ENCODE measurements at places on chromosomes 11 and 22.
A peak's percentile ranks its signal among the peaks of the same experiment; 100 is the strongest.

- no peak for DNase-seq
These were observed 19.4 kb downstream of the GRAP2 start for GRCh38 chr22:39920134-39920743.

DNA sequence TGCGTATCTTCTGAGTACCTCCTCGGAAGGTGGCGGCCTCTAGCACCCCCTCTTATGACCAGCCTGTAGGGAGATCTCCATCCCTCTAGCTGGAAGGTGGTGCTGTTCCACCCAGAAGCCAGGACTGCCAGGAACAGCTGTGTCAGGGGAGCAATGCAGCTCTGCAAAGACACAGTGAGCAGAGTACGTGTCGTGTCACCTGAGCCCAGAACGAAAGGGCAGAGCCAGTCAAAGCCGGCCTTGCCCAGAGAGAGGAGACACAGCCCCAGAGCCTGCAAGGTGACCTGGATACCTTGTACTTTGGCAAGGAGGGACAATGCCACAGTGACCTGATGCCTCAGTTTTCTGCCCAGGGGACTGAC is 18.7 kb upstream of the IGSF9B start:
- DNase-seq, result no peak

DNA sequence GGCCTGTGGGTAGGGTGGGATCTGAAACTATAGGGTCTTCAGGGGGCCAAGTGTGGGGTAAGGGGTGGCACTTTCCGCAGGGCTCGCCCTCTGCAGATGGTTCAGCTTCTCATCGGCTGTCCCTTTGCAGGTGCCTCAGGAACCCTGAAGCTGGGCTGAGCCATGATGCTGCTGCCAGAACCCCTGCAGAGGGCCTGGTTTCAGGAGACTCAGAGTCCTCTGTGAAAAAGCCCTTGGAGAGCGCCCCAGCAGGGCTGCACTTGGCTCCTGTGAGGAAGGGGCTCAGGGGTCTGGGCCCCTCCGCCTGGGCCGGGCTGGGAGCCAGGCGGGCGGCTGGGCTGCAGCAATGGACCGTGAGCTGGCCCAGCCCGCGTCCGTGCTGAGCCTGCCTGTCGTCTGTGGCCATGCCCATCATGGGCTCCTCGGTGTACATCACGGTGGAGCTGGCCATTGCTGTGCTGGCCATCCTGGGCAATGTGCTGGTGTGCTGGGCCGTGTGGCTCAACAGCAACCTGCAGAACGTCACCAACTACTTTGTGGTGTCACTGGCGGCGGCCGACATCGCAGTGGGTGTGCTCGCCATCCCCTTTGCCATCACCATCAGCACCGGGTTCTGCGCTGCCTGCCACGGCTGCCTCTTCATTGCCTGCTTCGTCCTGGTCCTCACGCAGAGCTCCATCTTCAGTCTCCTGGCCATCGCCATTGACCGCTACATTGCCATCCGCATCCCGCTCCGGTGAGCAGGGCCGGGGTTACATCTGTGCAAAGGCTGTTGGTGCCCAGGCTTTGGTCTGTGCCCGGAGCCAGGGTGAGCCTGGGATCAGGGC is 5.8 kb downstream of the ADORA2A start:
- no peak for DNase-seq

DNA sequence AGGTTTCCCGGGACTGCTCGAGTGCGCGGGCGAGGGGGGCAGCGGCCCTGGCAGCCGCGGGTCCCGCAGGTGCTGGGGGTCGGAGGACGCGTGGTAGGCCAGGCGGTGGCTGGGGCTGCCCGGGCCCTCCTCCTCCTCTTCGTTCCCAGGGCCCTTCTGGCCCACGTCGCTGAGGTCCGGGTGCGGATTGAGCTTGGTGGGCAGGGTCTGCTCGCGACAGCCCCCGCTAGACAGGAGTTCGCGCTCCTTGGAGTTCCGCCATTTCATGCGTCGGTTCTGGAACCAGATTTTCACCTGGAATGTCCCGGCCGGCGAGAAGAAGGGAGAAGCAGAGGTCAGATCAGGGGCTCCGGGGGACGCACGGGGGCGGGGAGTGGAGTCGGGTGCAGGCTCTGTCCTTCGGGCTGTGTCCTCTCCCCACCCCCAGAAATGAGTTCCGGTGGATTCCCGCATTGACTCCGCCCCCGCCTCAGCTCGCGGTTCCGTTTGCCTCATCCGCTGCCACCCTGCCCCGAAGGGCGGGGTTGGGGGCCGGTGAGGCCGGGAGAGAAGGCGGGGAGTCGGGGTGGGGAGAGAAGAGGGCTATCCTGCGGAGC is 3.9 kb downstream of the DBX1 start:
- peak; percentile 81 for DNase-seq

GRCh38 chr22:17753401-17753989 is 20.8 kb downstream of the BID start:
- DNase-seq, result no peak

- no peak for DNase-seq
These were observed 178.4 kb downstream of the NAV2 start for GRCh38 chr11:19891022-19891421.

DNA sequence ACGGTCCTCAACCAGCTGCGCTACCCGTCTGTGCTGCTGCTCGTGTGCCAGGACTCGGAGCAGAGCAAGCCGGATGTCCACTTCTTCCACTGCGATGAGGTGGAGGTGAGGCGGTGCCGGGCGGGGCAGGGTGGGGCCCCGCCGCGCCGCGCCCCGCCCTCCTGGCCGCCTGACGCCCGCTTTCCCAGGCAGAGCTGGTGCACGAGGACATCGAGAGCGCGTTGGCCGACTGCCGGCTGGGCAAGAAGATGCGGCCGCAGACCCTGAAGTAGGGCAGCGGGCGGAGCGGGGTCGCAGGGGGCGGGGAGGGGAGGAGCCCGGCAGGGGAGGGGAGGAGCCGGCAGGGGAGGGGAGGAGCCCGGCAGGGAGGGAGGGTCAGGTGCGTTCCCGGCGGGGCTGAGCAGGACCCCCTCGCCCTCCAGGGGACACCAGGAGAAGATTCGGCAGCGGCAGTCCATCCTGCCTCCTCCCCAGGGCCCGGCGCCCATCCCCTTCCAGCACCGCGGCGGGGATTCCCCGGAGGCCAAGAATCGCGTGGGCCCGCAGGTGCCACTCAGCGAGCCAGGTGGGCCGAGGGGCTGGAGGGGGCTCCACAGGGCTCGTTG is 14.7 kb downstream of the EPS8L2 start:
- DNase-seq, result peak; percentile 87

GRCh38 chr22:30056015-30056414 is 24.2 kb upstream of the HORMAD2 start:
- no peak for DNase-seq

- no peak for DNase-seq
These were observed 26.3 kb upstream of the APLNR start for GRCh38 chr11:57263351-57263750.

- DNase-seq, result no peak
These were observed 25.3 kb downstream of the TPST2 start for GRCh38 chr22:26564672-26565071.

GRCh38 chr11:29682856-29683255 is 334.0 kb downstream of the KCNA4 start:
- no peak for DNase-seq

DNA sequence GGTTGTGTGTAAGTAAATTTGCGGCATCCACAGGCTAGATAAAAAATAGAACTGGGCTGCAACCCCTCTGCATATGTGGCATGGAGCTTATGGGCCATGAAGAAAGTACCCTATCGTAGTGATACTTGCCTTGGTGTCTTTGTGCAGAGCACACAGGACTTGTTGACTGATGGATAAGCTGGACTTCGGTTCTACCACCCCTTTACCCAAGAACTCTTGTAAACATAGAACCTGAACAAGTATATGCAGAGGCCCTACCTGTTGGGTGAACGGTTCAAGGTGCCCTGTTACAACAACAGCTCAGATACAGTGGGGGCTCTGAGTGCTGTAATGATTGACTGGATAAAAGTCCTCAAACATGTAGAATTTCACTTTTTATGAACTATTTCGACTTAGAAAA is 3.0 kb upstream of the LGR4 start:
- no peak for DNase-seq

DNA sequence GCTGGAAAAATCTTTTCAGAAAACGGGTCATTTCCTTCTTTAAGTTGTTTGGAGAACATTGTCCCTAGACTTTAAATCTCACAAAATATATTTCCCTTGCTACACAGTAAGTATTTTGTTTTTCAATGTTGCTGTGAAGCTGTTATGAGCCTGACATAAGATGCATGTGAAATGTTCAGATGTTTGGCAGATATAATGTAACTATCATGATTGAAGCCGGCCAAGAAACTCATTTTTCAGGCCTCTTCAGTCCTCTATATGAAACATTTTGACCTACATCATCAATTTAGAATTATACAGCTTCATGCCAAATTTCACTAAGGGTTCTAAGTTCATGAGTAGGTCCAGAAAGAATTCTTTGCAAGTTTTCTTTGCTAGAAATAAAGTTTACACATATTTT is 133.8 kb downstream of the JRKL start:
- no peak for DNase-seq

DNA sequence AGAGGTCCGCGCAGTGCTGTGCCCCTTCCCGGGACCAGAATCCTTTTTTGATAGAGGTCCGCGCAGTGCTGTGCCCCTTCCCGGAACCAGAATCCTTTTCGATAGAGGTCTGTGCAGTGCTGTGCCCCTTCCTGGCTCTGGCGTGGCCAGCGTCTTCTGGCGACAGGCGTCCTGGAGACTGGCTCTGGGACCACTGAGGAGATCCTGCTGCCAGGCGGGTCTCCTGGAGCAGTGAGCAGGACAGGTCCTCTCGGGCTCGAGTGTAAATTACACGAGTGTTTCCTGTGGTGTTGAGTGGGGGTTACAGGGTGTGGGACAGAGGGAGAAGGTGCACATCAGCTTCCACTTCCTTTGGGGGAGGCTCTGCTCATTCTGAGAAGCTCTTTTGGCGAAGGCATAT is 98.1 kb downstream of the TBC1D22A start:
- no peak for DNase-seq

DNA sequence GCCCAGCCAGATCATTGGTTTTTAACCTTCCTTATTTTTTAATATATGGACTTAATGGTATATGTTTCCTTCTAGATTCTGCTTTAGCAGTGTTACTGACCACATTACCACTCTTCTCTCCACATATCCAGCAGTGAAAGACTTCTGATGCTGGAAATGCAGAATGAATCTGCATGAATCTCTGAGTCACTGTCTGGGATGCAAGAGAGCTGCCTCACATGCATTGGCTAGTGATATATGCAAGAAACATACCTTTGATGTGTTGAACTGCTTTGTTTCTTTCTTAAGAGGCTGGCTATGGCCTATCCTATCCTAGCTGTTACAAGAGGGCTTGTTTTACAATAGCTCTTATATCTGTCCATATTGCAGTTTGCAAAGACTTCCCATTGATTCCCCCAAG is 16.6 kb upstream of the AMPD3 start:
- DNase-seq, result no peak

GRCh38 chr11:127493330-127494022 is 492.9 kb upstream of the KIRREL3 start:
- no peak for DNase-seq

GRCh38 chr22:21842946-21843345 is 24.5 kb downstream of the MAPK1 start:
- no peak for DNase-seq

DNA sequence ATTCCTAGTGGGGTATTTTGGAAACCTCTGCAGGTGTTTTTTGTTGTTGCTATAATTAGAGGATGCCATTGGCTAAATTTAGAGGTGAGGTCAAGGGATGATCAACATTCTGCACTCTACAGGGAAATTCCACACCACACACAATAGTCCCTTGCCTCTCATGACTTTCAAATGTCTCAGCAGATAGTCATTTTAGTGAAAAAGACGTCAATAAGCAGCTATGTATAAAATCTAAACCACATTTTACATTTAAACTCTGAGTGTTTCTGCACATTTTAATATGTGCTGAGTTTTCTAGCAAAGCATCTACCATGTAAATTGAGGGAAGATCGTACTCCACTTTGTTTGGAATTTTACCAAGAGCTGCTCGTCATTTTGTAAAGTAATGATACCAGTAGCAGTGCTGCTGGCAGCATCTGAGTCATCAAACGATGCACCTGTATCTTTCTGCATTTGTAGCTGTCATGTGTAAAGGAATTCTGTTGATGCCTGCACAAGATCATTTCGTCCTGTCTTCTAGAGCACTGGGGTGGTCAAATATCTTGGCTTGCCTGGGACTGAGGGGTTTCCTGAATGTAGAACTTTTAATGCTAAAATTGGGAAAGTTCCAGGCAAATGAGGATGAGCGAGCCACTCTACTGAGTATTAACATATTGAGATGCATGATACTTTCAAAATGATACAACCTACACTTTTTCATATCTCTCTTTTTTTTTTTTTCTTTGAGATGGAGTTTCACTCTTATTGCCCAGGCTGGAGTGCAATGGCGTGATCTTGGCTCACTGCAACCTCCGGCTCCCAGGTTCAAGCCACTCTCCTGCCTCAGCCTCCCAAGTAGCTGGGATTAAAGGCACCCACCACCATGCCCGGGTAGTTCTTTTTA is 414.5 kb upstream of the SYN3 start:
- no peak for DNase-seq

- no peak for DNase-seq
These were observed 1.9 kb upstream of the PHF21A start for GRCh38 chr11:46122945-46123715.

DNA sequence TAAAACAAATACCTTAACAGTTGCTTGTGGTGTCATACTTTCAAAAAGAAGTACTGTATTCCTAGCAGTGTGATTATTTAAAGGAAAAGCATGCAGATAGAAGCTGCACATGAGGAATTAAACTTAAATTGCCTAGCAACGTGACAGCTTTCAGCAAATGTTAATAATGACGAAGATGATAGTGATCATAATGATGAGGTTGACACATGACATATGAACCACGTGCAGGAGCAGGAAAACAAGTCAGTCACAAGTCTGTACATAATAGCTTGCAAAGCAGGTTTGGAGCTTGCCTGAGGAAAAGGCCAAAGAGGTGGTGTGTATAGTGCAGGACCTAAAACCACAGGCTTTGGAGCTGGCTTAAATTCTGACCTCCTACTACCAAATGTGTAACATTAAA is 30.6 kb upstream of the PIK3C2A start:
- no peak for DNase-seq

GRCh38 chr22:40423882-40424640 is 53.7 kb downstream of the SGSM3 start:
- DNase-seq, result no peak

- no peak for DNase-seq
These were observed 12.4 kb upstream of the TIMP3 start for GRCh38 chr22:32788904-32789624.

DNA sequence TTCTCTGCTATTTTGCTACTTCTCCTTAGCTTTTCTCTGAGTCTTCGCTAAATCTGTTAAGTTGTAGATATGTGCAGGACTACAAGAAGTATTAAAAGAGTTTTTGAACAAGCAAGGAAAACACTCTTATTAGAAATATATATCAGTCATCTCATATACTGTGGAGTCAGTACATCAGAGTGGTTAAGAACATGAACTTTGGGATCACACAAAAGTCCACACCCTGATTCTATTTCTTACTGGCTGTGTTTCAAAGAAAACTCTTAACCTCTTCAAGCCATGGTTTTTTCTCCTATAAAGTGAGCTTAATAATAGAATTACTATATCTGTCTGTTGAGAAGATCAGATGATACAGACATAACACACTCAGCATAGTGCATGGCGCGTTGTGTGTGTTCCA is 29.5 kb downstream of the MMP13 start:
- no peak for DNase-seq

All from WTC11 (cell line).